HFFc6 (cell line): ENCODE measurements at places on chromosomes 12 and 14. TPM values are rescaled to one million over a fixed set of nuclear protein-coding genes. Genes with fewer than 3 reads are reported as not detected.
A peak's percentile ranks its signal among the peaks of the same experiment; 100 is the strongest.

- no peak for DNase-seq
Observed at GRCh38 chr12:110992909-110993308, 72.5 kb upstream of the MYL2 start.

DNA sequence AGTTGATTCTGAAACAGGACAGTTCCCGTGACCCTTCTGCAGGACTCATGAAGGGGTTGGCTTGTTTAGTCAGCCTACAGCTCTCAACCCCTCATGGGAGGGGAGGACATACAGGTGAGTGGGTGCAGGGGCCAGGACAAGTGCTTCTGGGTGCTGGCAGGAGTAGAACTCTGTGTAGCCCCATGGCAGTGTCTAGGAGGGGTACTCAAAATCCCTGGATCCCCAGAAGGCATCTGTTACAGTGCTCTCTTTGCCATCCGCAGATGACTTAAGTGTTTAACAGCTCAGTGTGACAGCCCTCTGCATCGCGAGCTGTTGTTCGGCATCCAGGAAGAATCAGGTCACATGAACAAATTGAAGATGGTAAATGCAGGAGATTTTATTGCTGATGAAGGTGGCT lies 91.0 kb downstream of the PIK3C2G start:
- no peak for DNase-seq

DNA sequence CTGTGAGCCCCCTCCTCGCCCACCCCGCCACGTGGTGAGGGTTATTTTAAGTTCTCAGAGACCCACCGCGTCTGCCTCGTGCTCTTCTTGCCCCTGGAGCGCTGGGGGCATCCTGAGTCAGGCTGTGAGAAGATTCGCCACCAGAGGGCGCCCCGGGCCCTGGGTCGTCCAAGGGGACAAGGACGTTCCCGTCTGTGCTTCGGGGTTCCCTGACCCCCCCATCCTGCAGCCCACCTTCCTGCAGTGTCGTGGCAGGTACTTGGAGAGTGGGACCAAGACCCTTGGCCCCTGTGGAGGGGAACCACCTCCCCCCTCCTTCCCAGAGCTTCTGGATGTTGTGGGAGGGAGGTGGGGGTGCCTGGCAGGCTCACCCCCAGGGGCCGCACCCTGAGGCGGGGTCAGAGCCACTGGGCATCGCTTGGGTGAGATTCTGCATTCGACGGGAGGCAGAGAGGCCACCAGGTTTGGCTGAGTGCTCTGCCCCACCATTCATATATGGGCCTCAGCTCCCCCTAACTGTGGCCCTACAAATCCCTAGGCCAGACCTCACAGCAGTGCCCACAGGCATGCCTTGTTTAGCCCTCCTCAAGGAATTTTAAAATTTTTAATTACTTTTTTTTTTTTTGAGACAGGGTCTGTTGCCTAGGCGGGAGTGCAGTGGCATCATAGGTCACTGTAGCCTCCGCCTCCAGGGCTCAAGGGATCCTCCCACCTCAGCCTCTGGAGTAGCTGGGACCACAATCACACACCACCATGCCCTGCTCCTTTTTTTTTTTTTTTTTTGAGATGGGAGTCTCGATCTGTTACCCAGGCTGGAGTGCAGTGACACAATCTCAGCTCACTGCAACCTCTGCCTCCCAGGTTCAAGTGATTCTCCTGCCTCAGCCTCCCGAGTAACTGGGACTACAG lies 17.0 kb downstream of the RHOF start:
- DNase-seq = no peak

The GPR68 gene
- total RNA-seq = 0.29 to 0.88 TPM (median 0.87 TPM) in 3 replicates

The NKX2-8 gene
- total RNA-seq = not detected in 3 replicates

GRCh38 chr12:18139254-18139653 lies 49.3 kb upstream of the RERGL start:
- no peak for DNase-seq

GRCh38 chr12:106605254-106605653 lies 22.4 kb downstream of the RFX4 start:
- DNase-seq = no peak

GRCh38 chr12:42589465-42590329 lies at the start of gene PRICKLE1:
TSS of gene PRICKLE1 (minus strand) at chr12:42589746. CDS start at chr12:42472516, 117,230 bp downstream.
- no peak for DNase-seq

DNA sequence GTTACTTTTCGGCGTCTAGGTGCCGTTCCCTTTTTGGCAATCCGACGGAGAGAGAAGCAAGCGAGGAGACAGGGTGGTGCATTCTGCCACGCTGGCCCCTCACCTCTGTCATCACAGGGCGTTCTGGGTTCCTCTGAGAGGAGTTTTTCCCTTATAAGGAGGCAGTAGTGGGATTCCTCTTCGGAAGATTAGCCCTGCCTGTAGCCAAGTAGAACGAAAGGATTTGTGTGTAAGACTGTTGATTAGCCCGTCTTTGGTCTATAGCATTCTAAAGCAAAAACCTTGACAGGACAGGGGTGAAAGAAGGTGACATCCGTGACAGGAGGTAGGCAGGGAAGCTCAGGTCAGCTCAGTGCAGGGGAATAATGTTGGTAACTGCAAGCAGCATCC lies 9.1 kb upstream of the NEMF start:
- DNase-seq = peak; percentile 71

GRCh38 chr12:19792028-19792427 lies 352.7 kb downstream of the AEBP2 start:
- DNase-seq = no peak

The SLC17A8 gene
- total RNA-seq = not detected in 3 replicates

The PRPH gene
- total RNA-seq = not detected in 3 replicates

DNA sequence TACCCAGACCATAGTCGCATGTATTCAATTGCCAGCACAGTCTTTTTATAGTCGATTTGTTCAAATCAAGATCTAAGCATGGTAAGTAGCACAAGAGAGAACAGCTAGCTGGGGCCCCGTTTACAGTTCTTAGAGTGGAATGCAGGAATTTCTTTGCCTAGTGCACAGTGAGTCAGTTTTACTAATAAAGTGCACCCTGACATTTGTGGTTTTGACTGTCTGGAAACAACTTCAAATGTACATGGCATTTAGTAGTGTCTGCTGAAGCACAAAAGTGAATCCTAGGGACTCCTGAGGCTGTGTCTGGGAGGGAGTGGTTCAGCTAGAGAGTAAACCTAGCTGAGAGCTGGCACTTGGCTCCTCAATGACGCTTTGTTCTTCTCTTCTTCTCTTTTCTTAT lies 64.9 kb downstream of the TMX1 start:
- DNase-seq = peak; percentile 97

The RHEBL1 gene
- total RNA-seq = 0.18 to 0.85 TPM (median 0.69 TPM) in 3 replicates

- no peak for DNase-seq
Observed at GRCh38 chr12:89950421-89950820, 241.8 kb upstream of the ATP2B1 start.

DNA sequence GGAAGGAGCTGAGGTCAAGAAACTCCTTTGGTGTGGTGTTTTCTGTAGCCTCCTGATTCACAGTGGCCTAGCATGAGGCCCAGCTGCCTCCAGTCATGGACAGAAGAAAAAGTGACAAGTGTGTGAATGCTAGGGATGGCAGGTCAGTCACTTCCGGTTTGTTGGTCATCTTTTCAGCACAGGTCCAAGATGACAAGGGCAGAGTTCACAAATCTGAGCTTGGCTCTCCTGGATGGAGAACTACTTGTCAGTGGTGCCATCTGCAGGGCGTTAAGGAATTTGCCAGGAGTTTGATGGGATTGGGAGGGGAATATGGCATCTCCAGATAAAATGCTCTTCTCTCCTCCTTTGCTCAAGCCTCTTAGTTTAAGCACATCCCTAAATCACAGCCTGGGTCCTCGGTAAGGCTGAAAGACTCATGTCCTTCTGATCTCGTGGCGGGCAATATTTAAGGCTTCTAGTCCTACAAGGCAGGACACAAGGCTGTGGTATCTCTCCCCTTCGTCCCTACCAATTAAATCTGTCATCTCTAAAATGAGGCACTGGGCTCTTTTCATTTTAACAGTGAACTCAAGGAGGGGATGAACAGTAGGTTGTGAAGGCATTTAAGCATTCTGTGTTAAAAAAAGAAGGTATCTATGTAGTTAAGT lies 10.0 kb downstream of the TUBA1B start:
- DNase-seq = peak; percentile 59

GRCh38 chr12:21678959-21679358 lies 21.3 kb upstream of the LDHB start:
- no peak for DNase-seq

- no peak for DNase-seq
Observed at GRCh38 chr14:73695997-73696396, 18.2 kb downstream of the PNMA1 start.

The MGP gene
- total RNA-seq = not detected in 3 replicates

- DNase-seq = no peak
Observed at GRCh38 chr14:101082036-101082435, 178.5 kb upstream of the RTL1 start.

DNA sequence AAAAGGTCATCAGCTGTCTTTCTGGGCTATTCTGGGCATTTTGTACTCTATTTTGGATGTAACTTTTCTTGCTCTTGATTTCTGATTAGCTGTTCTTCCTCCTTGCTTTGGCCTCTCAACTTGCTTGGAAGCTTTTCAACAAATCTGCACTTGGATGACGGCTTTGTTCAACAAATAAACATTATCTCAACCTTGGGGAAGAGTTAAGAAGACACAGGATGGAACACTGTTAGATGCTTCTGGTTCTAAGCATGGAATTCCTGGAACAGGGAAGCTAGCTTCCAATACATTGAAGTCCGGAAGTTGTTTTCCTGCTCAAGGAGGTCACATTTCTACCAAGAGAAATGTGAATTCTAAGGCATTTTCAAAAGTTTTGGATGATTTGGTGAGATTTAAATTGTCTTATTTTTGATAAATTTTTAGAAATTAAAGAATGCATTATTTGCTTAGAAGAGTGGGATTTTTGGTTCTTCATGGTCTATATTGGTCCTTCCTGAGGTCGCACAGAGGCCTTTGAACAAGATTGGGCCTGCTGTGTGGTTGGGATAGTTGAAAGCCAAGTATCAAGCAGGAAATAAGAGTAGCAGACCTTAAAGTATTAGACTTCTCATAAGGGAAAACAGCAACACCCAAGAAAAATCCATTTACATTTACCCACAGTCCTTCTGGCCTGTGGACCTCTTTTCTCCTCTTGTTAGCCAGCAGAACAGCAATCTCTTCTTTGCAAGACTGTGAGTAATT lies 59.2 kb downstream of the PPFIBP1 start:
- no peak for DNase-seq

- DNase-seq = peak; percentile 22
Observed at GRCh38 chr14:91138511-91139359, 24.9 kb downstream of the DGLUCY start.

GRCh38 chr12:27896419-27896990 lies 76.0 kb downstream of the PTHLH start:
- no peak for DNase-seq

GRCh38 chr12:98418357-98419075 lies 96.9 kb upstream of the TMPO start:
- DNase-seq = peak; percentile 94

- DNase-seq = no peak
Observed at GRCh38 chr12:7989827-7990491, 42.6 kb upstream of the FOXJ2 start.

DNA sequence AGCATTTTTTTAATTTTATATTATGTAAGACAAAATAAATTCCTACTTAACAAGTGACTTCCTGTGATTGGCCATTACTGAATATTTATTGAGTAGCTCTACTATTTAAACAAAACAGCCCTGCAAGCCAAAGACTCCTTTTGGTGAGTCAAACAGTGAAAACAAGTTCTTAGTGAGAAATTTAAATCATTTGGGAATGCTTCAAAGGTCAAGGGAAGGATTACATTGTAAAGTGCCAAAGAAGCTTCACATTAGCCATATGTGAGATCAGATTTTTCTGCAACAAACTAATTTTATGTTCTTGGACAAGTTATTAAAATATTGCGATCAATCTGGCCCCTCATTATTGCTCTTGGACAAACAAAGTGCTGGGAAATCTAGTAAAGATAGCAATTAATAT lies 795.4 kb upstream of the MGAT4C start:
- no peak for DNase-seq

- peak; percentile 75 for DNase-seq
Observed at GRCh38 chr14:50860478-50861086, 11.3 kb upstream of the ABHD12B start.

- no peak for DNase-seq
Observed at GRCh38 chr14:75717729-75718128, 56.7 kb downstream of the TTLL5 start.

The GZMH gene
- total RNA-seq = not detected in 3 replicates

DNA sequence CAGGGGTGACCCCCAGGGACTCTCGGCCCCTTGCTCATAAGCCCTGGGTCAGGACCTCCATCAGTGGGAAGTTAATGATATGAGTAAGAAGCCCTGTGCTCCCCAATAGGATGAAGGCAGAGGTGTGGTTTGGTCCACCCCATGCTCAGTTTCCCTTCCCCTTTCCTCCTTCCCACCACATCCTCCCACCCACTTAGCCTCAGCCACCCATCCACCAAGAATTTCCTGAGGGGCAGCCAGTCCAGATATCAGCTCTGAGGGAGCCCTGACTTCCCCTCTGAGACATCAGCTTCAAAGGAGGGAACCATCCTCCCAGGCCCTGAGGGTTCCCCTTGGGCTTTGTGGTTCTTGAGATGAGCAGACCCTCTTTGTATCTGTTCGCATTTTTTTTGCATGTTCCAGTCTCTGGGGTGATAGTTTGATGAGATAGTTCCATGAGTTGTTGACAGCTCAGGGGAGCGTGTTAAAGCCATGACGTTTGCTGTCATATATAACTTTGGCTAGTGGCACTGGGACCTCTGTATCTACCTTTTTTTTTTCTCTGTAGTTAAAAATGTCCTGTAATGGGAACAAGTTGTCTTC lies 71.2 kb downstream of the LGMN start:
- no peak for DNase-seq

The CPNE6 gene
- not detected in 3 replicates for total RNA-seq

The IL26 gene
- total RNA-seq = not detected in 3 replicates

GRCh38 chr12:40646911-40647310 lies 45.3 kb upstream of the CNTN1 start:
- no peak for DNase-seq

The KIF5A gene
- total RNA-seq = 1.1 to 1.6 TPM (median 1.2 TPM) in 3 replicates

- no peak for DNase-seq
Observed at GRCh38 chr12:99154216-99154982, 493.2 kb upstream of the GARIN6 start.

DNA sequence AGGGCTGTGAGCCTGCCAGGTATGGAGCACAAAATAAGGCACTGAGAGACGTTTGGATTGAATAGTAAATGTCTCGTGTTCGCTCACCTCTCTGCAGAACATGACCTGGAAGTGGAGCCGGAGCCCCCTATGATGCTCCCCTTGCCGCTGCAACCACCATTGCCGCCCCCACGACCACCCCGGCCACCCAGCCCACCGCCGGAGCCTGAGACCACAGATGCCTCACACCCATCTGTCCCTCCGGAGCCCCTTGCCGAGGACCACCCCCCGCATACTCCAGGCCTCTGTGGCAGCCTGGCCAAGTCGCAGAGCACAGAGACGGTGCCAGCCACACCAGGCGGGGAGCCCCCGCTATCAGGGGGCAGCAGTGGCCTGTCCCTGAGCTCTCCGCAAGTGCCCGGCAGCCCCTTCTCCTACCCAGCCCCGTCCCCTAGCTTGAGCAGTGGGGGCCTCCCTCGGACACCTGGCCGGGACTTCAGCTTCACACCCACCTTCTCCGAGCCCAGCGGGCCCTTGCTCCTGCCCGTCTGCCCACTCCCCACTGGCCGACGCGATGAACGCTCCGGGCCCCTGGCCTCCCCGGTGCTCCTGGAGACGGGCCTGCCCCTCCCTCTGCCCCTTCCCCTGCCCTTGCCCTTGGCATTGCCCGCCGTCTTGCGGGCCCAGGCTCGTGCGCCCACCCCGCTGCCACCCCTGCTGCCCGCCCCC lies 18.7 kb downstream of the SETD1B start:
- no peak for DNase-seq

The CCDC197 gene
- total RNA-seq = not detected in 3 replicates

GRCh38 chr12:102964872-102965271 lies 7.4 kb downstream of the ASCL1 start:
- no peak for DNase-seq

GRCh38 chr12:53956914-53957536 lies 2.3 kb downstream of the HOXC12 start:
- no peak for DNase-seq

The ALX1 gene
- total RNA-seq = not detected in 3 replicates
